ENCODE measurements at places on chromosomes 5 and 9.

GRCh38 chr5:126514131-126514557, 80.9 kb downstream of the ALDH7A1 start:
- no peak for DNase-seq

DNA sequence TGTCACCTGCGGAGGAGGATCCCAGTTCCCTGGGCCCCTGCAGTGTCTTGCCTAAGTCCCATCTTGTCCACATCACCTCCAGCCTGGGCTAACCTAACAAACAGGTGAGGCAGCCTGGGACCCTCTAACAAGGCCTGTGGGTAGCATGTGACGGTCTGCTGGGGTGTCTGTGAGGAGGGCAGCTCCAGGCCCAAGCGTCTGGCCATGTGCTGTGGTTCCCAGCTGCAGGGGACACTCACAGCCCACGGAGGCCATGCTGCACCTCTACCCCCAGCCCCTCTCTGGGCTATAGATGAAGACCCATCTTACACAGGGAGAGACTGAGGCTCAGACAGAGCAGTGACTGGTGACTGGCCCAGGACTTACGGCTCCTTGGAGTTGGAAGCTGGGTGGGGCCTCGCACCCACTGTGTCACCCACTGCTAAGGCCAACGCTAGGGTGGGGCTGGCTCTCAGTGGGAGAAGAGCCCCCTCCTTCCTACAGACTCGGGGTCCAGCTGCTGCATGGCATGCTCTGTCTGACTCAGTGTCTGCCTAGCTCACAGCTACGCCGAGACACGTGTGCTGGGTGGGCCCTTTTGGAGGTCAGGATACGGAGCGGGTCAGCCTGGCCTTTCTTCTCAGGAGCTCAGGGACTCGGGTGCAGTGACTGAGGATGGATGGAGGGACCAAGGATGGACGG, 40.8 kb upstream of the RNF130 start:
- no peak for DNase-seq

GRCh38 chr5:141875022-141875740, 3.0 kb downstream of the PCDH1 start:
- DNase-seq: no peak

DNA sequence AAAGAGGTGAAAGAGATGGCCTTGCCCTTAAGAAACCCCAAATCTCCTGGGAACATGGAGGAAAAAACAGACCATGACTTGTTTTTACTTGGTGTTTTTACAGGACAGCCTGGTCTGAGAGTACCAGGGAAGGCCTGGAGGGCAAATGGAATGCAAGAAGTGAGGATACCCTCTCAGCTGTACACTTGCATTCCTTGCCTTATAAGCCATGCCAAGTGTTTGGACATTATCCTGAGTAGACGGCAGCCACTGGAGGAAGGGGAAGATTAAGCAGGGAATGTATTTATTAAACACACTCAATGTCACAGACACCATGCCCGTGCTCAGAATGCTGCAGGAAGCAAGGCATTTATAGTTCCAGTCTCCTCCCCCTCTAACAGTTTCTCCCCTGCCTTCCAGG, 581.4 kb downstream of the CDK5RAP2 start:
- no peak for DNase-seq

- DNase-seq: no peak
These were observed 52.8 kb downstream of the CAST start for GRCh38 chr5:96714951-96715451.
